ENCODE measurements at places on chromosomes 3 and 15.

- DNase-seq = no peak
Measured at GRCh38 chr3:50338965-50339364, 1.7 kb downstream of the RASSF1 start.

DNA sequence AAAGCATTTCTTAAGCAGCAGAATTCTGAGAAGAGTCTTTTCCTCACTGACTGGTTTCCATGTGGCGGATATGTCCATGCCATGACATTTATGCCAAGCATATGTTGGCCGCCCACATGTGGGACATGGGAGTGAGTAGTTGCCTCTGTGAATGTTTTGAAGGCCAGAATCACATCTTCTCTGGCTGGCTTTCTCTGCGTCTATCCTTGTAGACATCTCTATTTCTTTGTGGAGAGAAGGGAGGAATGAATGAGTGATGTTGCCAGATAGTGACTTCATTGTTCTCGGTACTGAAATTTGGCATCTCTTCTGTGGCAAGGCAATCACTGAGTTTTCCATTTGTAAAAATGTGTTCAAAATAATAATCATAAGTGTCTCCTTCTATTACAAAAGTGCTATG lies 316.0 kb downstream of the CLSTN2 start:
- no peak for DNase-seq

DNA sequence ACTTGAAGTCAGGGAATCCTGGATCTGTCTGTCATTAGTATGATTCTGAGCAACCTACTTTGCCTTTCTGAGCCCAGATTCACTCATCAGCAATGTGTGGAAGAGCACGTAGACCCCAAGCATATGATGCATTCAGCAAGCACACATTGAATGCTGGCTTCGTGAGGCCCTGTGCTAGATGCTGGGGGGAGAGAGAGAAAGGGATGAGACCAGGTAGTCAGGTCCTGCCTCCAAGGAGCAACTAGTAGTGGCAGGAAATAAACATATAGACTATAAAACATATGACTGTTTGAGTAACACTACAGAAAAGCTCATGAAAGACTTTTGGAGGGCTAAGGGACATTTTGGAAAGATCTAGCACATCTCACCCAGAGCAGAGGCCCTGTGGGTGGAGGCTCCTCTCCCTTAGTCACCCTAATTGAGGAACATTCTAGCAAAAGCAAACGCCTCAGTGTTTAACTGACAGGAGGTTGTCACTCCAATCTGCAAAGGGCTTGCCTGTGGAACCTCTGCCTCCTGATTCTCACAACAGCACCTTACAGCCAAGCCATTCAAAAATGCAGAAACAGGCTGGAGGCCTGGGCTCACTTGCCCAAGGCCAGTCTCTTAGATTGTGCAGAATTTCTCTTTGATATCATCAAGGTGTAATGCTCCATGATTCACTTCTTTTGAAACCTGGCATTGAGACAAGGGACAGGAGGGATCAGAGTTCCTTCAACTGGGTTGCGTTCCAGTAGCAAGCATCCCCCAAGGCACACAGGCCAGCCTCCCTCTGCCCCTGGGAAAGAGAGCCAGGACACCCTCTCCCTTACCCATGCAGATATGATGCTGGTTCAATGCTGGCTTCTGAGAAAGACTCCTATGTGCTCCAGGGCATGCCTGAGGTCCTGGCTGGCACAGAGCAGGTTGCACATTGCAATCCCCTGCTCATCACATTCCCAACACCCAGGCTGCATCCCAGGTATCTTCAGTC lies 26.1 kb downstream of the STARD5 start:
- no peak for DNase-seq

DNA sequence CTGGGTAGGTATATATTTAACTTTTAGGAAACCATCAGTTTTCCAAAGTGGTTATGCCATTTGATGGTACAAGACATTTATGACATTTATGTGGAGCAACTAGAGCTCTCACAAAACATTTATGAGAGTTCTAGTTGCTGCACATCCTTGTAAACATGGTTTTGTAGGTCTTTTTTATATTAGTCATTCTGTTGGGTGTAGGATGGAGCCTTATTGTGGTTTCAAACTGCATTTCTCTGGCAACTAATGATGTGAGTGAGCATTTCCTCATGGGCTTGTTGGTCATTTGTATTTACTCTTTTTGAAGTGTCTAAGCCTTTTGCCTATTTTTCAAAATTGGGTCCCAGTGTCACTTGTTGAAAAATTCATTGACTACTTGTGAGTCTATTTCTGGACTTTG lies 45.7 kb upstream of the MGLL start:
- DNase-seq = no peak

DNA sequence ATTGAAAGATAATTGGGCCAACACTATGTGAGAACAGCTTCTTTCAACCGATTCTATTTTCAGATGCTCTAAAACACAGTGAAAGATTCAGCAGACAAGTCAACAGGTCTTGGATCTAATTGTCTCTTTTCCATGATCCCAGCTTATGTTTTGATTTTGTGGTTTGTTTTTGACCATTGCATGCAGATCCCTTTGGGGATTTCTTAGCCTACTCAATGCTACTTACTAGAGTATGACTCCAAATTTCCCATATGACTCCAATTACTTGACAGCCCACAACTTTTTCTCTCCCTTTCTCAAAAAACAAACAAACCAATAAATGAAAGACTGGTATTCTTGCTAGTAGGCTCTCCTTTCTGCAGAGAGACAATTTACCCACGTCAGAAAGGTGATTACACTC lies 67.1 kb downstream of the KCNH8 start:
- DNase-seq = no peak

DNA sequence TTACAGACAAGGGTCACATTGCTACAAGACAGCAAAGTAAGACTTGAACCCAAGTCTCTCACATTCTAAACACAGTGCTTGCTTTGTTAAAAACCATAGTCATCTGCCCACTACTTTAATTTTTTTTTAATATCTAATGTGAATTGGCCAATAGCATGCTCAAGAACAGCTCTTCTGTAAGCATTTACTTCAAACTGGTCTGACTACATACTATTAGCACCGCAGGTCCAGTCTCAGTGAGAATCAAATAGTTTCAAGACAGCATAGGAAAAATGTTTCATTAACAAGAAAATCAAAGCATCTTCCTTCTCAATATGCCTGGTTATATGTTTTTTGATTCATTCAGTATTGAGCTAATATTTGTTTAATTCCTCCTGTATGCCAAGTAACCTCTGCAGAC lies 419.9 kb downstream of the ERC2 start:
- no peak for DNase-seq

- DNase-seq = no peak
Measured at GRCh38 chr3:39317571-39318169, 11.8 kb upstream of the CCR8 start.

- no peak for DNase-seq
Measured at GRCh38 chr15:51550841-51551240, 71.7 kb downstream of the DMXL2 start.

GRCh38 chr3:36842275-36842674 lies 77.9 kb upstream of the DCLK3 start:
- DNase-seq = no peak

GRCh38 chr15:95277266-95277665 lies 1045.9 kb downstream of the MCTP2 start:
- DNase-seq = no peak

GRCh38 chr3:8445861-8446260 lies 55.8 kb upstream of the LMCD1 start:
- no peak for DNase-seq

GRCh38 chr3:66480666-66481065 lies 20.2 kb downstream of the LRIG1 start:
- DNase-seq = no peak

- no peak for DNase-seq
Measured at GRCh38 chr3:13634615-13635014, 85.7 kb downstream of the FBLN2 start.

GRCh38 chr3:9870978-9871377 lies 9.1 kb downstream of the CIDEC start:
- no peak for DNase-seq

DNA sequence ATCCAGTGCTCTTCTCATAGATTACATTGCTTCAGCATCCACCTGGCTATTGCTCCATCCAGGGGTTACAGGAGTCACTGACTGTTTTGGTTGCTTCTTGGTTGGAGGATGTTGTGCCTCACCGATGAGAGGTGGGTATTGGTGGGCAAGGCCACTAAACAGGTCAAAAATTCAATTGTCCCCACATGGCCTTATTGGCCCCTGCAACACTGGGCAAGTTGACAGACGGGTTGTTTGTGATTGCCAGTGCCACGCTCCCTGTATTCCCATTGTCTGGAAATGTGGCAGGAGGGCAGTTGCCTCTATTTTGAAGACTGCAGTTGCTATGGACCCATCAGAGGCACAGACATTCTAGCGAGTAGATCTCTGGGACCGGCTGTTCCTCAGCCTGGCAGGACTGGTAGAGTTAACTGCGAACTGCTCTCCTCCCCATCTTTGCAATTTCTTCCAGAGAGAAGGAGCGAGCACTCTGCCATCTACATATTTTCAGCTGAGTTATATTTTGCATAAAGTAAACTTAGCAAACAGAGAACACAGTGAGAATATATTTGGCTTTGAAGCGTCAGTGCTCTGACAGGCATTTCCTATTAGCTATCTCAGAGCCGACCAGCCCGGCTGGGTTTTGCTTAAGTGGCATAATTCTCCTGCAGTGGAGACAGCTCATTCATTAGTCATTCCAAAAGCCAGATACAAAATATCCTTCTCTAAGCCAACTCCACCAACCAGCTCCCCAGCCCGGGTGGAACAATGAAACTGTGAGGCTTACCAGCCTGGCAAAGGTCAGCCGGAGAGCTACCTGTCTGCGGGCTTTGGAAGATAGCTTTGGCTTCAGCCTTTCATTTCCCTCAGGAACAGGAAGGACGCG lies 26.0 kb upstream of the MAGEF1 start:
- DNase-seq = no peak

- no peak for DNase-seq
Measured at GRCh38 chr3:141243271-141243707, 11.7 kb downstream of the PXYLP1 start.

- no peak for DNase-seq
Measured at GRCh38 chr3:59388555-59389270, 338.9 kb upstream of the CFAP20DC start.

- DNase-seq = no peak
Measured at GRCh38 chr15:68427963-68428362, 4.0 kb downstream of the ITGA11 start.

- no peak for DNase-seq
Measured at GRCh38 chr3:28915741-28916500, 364.9 kb upstream of the RBMS3 start.

GRCh38 chr3:126461450-126462070 lies 14.1 kb downstream of the ZXDC start:
- DNase-seq = no peak

DNA sequence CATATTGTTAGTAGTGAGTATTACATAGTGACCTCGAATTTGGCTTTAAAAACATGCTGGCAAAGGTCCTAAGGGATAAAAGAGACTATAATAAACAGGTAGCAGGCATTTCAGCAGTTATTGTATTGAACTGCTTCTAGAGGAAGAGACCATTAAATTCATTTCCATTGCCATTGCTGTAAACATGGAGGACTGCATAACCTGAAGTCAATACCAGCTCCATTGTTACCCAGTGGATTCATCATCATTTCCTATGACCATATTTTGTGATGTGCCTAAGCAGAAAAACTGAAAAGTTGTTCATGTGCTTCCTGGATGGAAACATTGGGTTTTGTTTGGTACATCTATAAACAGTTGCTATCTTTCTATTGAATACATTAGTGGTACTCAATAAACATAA lies 482.5 kb upstream of the UBE2E2 start:
- no peak for DNase-seq

DNA sequence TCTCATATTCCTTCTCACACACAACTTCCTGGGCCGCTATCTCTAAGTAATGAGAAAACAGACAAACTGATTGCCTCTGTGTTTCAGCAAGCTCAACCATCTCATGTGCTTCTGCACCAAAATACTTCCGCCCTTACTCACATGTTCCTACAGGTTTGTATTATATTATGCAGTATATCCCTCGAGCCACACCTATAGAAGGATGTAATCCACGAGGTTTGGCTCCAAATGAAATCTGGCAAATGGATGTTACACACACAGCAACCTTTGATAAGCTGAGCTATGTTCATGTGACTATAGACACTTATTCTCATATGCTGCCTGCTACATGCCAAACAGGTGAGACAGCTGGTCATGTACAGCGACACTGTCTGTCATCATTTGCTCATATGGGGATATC lies 22.6 kb downstream of the CCRL2 start:
- no peak for DNase-seq

DNA sequence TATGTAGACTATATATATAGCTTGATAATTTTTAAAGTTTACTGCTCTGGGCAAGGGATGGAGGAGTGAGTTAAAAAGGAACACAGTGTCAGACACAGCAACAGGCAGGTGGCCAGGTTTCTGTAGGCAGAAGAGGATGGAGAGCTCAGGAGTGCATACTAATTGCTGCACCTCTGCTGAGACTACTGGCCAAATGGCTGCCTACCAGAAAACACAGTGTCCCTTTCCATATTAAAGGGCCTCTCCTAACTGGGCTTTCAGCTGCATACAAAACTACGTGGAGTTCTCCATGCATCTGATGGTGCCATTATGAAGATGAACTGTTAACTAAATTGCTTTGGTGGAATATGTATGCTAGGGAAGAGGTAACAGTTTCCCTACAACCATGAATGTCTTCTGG lies 1.8 kb downstream of the ATP13A4 start:
- DNase-seq = peak; percentile 10

DNA sequence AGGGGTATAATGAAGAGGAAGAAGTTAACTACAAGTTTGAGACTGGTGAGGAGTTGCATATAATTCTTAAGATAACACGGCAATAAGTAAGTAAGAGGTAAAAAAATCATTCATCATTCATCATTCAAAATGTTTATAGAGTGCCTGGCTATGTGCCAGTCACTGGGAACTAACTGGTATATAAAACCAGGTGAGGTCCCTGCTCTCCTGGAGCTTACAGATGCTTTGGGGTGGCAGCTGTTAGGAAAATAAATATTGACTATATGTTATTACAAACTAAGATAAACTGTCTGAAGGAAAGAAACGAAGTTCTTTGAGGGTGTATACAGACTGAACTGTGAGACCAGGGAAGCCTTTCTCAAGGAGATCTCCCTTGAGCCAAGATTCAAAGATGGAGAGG lies 2.9 kb downstream of the CASR start:
- DNase-seq = peak; percentile 48

DNA sequence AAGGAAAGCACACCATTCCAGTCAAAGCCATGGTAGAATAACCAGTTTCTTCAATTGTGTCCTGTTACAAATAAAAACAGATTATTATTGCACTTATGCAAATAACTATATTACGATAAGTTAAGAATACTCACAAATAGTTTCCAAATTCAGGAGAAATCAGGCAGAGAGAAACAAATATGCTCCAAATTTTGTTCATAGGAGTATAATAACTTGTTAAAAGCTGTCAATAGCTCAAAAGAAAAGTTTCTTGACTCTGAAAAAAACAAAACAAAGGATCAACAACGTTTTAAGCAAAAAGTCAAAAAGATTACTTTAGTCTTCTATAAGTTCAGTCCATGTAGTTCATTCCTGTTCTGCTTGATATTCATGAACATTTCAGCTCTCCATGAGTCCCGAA lies 59.7 kb upstream of the BDH1 start:
- no peak for DNase-seq

GRCh38 chr3:54698054-54698453 lies 229.8 kb downstream of the LRTM1 start:
- DNase-seq = no peak
